Activated CD4-positive, alpha-beta T cell treated with anti-CD3 and anti-CD28 coated beads for 24 hours (primary cell): ENCODE measurements at places on chromosomes 7 and 10.

DNA sequence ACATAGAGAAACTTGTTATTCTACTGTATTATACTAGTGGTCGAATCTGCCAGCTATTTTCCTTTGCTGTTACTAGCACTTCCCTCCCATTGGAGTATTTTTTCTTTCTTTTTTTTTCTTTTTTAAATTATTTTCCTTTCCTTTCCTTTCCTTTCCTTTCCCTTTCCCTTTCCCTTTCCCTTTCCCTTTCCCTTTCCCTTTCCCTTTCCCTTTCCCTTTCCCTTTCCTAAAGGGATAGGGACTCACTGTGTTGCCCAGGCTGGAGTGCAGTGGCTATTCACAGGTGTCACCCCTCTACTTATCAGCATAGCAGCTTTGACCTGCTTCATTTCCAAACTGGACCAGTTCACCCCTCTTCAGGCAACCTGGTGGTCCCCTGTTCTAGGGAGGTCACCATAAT is 212.6 kb upstream of the SP4 start:
- no peak for DNase-seq

- DNase-seq: no peak
These were observed 11.6 kb upstream of the MNX1 start for GRCh38 chr7:157021871-157022680.

GRCh38 chr7:93884541-93884940 is 6.0 kb downstream of the TFPI2 start:
- no peak for DNase-seq

GRCh38 chr7:112334366-112334765 is 115.9 kb upstream of the IFRD1 start:
- no peak for DNase-seq

GRCh38 chr10:44684661-44685060 is 226.5 kb upstream of the TMEM72 start:
- no peak for DNase-seq

DNA sequence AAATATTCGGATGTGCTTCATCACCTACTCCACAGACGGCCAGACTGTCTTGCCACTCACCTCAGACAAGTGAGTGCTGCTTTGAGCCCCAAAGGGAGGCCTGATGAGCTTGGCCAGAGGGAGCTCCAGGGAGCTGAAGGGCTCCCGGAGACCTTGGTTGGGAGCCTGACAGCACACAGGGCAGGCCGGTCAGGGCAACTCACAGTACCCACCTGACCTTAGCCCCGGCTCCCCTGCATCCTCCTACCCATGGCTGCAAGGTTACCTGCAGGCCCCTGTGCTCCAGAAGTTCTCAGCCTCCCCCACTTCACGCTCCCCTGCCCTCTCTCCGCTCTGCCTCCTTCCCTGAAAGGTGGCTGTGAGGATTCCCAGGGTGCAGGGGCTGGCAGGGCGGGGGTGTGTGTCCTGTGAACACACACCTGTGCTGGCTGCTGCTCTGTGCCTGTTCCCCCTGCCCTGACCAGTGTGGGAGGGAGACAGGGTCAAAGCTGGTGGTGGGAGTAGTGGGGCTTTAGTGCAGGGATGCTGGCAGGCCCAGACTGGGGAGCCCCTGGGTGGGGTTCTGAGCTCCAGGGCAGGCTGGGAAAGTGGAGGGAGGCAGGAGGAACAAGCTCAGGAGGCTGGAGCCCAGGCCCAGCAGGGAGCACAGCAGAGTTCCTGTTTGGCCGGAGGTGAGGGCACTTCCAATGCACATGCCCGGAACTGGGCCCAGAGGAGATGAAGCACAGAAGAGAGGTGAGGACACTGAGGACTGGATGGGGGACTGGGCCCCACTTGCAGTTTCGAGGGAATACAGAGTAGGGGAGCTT is 7.2 kb downstream of the ANTXRL start:
- DNase-seq: no peak

GRCh38 chr10:63464402-63465292 is 1.1 kb downstream of the JMJD1C start:
- DNase-seq: no peak

GRCh38 chr7:95682913-95683312 is 86.6 kb upstream of the PDK4 start:
- DNase-seq: no peak

DNA sequence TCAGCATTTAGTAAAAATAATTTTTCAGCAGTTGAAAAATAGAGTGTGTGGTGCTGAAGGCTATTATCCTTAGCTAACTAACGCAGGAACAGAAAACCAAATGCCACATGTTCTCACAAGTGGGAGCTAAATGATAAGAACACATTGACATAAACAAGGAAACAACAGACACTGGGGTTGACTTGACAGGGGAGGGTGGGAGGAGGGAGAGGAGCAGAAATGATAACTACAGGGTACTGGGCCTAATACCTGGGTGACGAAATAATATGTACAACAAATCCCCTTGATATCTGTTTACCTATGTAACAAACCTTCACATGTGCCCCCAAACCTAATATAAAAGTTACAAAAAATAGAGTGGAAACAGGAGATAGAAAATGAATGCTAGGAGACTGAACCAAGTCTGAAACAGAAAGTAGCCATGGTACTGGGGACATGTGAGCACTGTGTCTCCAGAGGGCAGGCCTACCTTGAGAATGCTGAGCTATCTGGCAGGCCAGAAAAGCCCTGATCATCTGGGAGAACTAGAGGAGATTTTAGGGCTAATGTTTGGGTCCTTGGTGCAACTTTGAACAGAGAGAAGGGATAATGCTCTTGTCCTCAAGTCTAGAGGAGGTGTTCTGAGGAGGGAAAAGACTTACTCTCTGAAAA is 4.7 kb upstream of the EFCAB10 start:
- no peak for DNase-seq

GRCh38 chr10:3774814-3775695 is 10.0 kb downstream of the KLF6 start:
- DNase-seq: no peak

- DNase-seq: no peak
These were observed 181.6 kb downstream of the PTPN20 start for GRCh38 chr10:47092831-47093230.

- DNase-seq: no peak
These were observed 568.3 kb downstream of the INHBA start for GRCh38 chr7:41134300-41135255.

DNA sequence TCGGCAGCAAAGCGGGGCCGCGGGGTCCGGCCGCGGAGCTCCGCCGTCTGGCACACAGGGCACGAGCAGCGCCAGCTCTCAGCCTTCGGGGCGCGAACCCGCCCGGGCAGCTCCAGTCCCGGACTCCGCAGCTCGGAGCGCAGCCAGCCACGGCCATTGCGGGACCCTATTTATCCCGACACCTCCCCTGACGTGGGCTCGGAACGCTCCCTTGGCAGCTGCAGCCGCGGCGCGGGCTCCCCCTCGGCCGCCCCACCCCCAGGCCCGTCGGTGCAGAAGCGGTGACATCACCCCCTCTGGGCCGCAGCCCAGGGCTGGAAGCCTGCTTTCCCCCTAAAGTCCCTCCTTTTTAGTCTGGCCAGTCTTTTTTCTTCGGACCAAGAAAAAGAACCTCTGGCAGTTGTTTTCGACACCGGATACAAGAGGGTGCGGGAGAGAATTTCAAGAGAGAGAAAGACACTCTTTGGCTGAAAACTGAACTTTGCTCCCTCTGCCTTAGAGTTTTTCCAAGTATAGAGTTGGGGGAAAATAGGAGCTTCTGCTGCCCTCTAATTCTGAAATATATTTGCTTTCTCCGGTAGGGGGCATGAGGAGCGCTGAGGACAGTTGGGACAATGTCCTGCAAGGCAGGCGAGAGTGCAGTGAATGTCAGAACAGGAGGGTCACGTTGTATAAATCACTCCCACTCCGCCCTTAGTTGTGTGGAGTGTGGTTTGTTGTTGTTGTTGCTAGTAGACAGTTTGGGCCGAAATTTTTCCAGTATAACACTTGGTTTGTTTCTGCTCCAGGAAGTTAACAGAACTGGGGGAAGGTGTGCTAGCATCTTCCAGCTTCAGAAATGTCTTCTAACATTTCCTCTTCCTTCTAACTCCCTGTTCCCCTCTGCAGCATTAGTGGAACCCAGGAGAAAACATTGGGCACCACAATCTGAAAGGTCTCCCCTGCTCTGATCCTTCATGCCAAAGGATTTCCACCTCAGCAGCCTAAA is at the start of gene SFRP4:
Gene SFRP4 (minus strand): TSS at position 145 of the 988 bp plus-strand sequence. CDS start 280 bp downstream, outside the sequence.
- no peak for DNase-seq

DNA sequence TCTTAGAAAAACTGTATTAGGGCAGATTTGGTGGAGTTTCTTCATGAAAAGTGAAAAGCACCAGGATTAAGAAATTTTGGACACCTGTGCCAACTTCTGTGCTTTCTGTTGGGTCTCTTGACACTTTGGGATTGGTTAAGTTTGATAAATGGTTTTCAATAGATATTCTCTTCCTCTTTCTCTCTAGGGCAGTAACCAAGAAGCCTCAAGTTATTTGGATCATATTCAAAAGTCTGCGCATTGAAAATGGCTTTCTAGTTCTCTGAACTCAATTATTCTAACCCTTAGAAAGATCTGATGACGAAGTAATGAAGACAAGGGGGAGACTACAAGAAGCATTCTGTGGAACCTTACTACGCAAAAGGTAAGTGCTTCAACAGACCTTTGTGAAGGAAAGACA is 144.0 kb upstream of the CCDC6 start:
- no peak for DNase-seq

DNA sequence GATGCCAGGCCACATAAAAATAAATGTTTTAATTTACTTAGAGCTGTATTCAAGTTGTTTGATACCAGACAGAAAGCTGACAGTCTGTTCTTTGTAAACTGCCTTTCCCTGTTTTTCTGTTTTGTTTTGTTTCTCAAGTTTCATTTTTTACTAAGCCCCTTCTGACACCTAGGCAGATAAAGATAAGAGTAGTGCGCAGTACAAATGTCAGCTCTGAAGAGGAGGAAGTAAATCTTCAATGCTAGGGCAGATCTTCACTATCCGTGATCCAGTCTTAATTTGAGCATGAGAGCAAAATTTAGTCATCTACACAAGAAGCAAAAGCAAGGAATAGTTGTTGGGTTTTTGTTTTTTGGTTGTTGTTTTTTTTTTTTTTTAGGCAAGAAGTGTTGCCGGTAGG is 27.3 kb downstream of the MTURN start:
- no peak for DNase-seq

- DNase-seq: no peak
These were observed 134.8 kb downstream of the PCDH15 start for GRCh38 chr10:54666192-54666591.

- DNase-seq: no peak
These were observed 28.5 kb downstream of the NPS start for GRCh38 chr10:127577376-127578258.

DNA sequence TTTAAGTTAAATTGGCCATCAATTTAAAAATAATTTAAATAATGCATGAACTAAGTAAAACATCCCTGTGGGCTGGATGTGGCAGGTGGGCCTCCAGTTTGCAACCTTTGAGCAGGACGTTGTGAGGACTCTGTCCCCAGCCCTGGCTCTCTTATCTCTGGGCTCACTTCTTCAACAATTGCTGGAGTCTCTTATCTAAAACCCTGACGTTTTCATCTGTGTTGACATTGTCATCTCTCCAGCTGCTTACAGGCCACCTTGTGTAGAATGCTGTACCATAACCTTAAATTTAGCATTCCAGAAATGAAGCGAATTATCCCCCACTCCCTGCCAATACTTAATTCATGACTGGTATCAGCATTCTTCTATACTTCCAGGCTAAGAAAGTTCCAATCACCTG is 3.2 kb upstream of the KIF5B start:
- no peak for DNase-seq

DNA sequence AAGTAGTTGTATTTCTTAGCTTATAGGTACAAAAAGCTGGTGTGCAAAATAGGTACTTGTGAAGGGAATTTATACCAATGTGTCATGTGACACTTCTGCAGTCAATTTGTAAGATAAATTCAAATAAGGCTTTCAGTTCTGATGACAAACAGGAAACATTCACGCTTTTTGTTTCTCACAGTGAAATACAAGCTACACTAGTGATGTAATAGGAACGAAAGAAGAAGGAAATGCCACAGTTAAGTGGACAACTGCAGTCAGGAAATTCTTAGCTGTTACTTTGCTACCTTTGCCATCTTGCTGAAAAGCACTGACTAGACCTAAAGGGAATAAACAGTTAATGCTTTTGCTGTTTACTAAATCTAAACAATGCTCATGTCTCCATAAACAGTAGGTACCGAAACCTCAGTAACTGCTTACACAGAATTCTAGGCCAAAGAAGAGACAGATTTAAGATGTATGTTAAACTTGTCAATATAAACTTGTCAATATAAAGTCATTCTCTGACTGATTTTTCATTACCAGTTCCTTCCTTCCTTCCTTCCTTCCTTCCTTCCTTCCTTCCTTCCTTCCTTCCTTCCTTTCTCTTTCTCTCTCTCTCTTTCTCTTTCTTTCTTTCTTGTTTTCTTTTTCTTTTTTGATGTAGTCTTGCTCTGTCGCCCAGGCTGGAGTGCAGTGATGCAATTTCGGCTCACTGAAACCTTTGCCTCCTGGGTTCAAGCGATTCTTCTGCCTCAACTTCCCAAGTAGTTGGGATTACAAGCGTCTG is 10.1 kb downstream of the OTUD1 start:
- DNase-seq: peak; percentile 1

DNA sequence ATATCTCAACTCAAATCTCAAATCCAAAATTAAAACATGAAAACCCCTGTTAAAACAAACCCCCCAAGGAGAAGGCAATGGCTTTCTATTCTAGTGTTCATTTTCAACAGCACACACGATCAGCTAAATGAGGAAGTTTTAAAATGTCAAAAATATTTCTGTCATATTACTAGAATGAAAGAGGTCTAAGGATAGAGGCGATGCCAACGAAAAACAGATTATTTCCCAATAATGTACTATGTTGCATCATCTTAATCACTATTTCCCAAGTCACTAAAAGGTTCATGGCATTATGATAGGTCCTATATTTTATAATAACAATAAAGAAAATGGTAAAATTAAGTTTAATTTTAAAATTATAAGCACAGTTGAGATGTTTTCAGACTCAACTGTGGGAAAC is 10.1 kb downstream of the CNOT4 start:
- no peak for DNase-seq

DNA sequence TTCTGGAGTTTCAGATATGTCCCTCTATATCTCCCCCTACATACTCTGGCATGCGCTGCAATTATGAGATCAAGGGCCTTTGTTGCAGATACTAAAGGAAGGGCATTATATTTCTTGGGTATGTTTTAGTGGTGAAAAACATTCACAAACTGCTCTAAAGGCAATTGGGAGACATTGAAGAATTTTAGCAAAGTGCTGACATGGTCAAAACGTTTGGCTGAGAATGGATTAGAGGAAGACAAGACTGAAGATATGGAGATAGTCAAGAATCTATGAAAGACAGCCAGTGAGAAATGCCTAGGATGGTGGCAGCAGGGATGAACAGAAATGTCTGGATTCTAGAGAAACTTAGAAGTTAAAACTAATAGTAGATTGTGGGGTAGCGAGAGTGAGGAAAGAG is 104.5 kb upstream of the CABCOCO1 start:
- DNase-seq: no peak
